NCI-H2107 (cell line): ENCODE measurements at places on chromosomes 7 and 10.

DNA sequence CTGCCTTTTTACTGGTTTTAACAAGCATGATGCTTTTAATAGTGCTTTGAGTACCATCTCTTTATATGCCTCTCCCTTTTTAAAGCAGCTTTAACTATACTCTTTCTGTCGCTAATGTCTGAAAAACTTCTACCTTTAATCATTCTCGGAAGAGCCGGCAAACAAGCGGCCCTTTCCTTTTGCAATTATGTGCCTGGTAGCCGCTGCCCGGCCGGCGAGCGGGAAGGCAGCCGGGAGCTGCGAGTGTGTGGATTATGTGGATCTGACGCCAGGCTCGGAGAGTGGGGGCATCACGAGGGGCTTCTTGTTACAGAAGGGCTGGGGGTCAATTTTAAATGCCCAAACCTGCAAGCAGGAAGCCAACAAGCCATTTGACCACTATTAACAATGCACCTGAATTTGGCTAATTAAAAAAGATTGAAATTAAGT, 120.9 kb downstream of the BUB3 start:
- no peak for DNase-seq

GRCh38 chr7:4880218-4880617, 3.3 kb downstream of the RADIL start:
- no peak for DNase-seq

- no peak for DNase-seq
These were observed 7.5 kb upstream of the SMNDC1 start for GRCh38 chr10:110312206-110312605.

DNA sequence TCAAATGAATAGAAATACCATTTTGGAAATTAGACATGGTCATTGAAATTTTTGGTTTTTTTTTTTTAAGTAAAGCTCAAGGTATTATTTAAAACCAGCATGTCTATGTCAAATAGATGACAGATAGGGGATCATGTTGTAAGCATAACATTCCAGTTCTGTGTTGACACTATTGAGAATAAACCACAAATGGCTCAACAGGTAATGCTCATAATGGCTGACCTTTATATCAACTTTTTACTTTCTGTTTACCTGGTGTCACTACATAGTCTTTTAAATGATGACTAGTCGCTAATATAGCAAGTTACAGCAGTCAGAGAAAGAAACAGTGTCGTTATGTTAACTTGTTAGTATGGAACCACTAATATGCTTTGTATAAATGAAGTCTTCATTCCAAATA, 616.0 kb downstream of the GATA3 start:
- DNase-seq: no peak

DNA sequence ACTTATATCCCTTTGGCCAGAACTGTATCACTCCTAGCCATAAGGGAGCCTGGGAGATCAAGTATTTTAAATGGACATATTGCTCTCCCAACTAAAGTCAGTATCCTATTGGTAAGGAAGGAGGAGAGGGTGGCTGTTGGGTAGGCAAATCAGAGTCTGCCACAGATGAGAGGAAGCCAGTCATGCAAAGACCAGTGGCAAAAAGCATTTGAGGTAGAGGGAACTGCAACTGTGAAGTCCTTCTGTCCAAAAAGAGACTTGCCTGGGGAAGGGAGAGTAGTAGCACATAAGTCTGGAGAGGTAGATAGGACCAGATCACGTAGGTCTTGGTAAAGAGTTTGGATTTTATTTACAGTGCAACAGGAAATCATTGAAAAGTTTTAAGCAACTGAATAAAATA, 8.8 kb upstream of the CCNJ start:
- DNase-seq: no peak

GRCh38 chr7:155815332-155816191, 3.3 kb upstream of the SHH start:
- DNase-seq: no peak

- DNase-seq: no peak
These were observed 48.9 kb downstream of the ZCCHC24 start for GRCh38 chr10:79396520-79396919.

DNA sequence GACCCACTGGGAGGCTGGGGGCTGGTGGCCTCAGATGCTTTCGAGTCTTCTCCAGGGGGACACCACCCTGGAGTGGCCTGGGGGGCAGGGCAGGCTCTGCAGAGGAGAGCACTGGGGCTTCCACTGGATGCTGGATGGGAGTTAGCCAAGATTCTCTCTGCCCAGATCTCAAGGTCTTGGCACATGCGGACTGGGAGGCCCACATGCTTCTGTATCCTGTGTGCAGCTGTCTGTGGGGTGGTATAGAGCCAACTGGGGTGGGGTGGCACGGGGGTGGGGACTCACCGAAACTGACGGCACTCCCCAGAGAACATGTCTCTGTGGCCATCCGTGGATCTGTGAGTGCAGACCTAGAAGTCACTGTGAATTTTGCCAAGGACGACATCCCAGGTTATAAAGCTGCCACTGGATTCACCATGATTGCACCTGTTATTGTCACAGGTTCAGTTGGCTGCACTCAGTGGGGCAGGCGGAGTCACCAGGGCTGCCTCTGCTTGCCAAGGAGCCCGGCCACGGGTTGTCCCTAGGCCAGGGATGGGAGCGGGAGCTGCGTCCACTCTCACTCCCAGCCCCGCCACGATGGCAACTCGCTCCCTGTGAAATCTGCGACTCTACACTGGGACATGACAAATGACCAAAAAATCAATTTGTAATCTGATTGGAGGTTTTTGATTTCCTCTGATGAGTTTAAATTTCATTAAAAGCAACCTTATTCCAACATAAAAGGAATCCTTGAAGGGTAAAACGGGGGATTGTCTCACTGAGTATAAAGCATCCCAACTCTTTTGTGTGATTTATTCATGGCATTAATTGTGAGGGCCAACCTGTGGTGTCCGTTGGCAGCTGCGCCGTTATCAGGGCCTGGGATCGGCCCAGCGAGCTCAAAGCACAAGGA, 131.3 kb downstream of the EBF3 start:
- DNase-seq: no peak

- DNase-seq: no peak
These were observed 595.9 kb downstream of the KCNMA1 start for GRCh38 chr10:77041636-77042258.

GRCh38 chr7:18499407-18500177, 4.0 kb downstream of the HDAC9 start:
- DNase-seq: no peak

DNA sequence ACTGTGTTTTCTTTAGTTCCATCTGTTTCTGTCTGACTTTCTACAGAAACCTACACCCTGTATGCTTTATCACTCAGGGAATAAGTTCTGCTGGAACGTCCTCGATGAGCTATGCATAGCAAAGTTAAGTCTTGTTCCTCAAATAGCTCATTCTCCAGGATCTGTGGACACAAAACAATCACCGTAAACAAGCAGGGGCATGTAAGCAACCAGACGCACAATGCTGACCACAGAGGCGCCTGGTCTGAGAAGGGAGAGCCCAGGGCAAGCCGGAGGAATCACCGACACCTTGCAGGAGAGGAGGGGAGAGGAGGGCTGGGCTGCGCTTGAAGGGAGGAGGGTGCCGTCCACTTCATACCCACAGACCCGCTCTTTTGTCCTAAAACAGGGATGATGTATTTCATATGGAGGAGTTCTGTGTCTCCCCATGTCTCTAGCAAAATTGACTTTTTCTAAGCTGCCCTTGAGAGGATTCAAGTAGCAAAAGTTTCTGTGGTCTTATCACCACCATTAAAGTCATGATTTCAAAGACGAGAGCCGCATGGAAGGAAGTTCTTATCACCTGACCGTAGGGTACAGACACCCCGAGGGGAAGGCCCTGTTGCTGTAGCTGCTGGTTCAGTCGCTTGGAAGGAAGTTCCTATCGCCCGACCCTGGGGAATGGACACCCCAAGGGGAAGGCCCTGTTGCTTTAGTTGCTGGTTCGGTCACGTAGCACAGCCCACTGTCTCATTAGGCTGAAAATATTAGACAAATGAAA, 14.3 kb downstream of the CALML3 start:
- DNase-seq: no peak

DNA sequence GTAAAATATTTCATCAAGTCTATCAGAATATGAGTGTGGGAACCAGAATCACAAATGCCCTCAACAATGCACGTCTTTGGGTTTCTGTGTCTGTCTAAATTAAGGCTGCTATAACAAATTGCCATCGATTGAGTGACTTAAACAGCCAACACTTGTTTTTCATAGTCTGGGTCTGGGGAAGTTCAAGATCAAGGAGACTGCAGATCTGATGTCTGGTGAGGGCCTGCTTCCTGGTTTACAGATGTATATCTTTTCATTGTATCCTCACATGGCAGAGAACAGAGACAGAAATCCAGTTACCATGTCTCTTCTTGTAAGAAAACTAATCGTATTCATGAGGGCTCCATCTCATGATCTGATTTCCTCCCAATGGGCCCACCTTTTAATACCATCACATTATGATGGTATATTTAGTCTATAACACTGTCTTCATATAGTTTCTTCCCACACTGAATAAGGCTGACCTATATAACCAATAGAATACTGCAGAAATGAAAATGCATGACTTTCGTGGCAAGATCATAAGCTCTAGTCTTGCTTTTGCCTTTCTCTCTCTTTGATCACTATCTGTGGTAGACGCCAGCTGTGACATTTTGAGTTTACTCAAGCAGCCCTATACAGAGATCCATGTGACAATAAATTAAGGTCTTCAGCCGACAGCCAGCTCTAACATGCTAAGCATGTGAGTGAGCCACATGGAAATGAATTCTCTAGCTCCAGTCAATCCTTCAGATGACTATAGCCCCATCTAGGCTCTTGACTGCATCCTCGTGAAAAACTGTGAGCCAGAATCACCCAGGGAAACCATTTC, 51.9 kb downstream of the THSD7A start:
- DNase-seq: no peak

GRCh38 chr7:115827305-115828045, 203.1 kb downstream of the TFEC start:
- DNase-seq: no peak

GRCh38 chr10:6518791-6519429, 61.2 kb downstream of the PRKCQ start:
- DNase-seq: no peak

- no peak for DNase-seq
These were observed 47.2 kb downstream of the MALSU1 start for GRCh38 chr7:23346316-23346715.

DNA sequence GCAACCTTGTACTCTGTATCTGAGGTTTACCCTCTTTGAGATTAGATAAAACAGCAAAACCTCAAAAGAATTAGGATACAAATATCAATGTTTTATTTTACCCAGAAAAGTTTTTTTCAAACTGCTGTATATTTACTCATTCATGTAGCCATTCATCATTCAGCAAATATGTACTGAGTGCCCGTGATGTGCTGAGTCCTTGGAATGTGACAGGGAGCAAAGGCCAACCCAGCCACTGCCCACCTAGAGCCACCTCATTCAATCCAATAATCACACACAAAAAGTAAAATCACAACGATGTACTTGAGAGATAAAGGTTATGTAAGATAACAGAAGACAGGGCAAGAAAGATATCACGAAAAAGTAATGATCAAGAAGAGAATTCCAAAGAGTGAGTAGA, 187.4 kb downstream of the CDCA7L start:
- DNase-seq: no peak

DNA sequence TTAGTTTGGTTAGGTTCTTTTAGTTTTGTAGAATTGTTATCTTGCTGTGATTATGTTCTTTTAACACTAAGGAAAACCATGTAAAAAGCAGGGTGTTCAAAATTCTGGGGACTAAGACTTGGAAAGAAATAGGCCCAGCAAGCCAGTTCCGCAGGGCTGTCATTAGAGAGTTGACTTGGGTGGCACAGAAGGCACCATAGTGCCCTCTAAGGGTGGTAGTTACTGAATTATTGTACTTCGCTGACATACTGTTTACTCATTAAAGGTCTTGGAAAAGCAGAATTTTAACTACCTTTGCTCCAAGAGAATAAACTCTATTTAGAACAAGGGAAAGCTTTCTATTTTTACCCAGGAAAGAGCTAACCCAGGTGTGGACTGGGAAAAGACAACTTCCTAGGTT, 86.5 kb downstream of the OTUD1 start:
- no peak for DNase-seq

- DNase-seq: no peak
These were observed 72.0 kb upstream of the TES start for GRCh38 chr7:116138202-116138801.

DNA sequence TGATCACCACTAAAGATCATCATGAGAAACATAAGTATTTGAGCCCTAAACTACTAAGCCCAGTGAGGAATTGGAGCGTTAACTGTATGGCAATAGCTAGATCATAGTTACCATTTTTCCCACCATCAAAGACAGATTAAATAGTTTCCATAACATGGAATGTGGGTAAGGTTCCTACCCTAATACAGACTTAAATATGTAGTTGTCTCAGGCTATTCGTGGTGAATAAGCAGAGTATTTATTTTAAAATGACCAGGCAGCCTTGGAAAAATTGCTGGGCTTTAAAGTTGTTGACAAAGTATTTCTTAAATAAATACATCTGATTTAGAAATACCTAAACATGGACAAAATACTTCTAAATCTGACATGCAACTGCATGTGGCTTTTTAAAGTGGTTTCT, 106.8 kb downstream of the NT5C2 start:
- no peak for DNase-seq

GRCh38 chr7:8117195-8117594, 144.8 kb downstream of the ICA1 start:
- no peak for DNase-seq

- DNase-seq: no peak
These were observed 574.5 kb downstream of the ZWINT start for GRCh38 chr10:55786461-55787050.

DNA sequence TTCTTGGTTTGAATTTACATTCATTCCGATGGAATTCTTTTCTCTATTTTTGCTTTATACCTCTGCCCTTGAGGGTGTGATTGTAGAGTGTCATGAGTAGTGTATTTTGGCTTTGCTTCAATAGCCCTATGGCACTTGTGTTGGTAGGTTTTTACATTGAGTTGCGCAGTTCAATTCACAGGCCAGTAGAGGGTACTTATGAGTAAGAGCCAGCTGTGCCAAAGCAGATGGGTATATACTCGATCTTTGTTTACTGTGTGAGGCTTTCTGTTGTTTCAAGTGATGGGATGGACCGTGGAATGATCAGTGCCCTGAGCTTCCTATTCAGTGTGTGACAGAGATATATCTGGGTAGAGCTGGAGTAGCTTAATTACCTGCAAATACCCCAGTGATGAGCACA, 4.3 kb upstream of the AKR1C3 start:
- DNase-seq: no peak

DNA sequence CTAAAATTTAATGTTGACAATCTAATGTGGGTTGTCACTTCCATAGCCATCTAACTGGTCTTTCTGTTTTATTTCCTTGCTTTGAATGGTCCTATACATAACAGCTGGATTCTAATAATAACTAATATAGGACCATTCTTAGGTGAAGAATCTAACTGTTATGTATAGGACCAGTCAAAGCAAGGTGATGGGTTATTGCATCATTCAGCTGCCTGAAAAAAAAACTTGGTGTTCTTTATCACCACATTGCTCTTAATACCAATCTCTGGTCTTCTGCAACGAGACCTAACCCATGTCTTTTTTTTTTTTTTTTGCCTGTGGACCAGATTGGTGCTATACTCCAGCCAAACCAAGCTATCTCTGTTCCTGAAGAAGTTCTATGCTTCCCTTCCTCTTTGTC, 45.7 kb upstream of the SLC39A12 start:
- DNase-seq: no peak

GRCh38 chr10:34022195-34022594, 687.7 kb upstream of the NRP1 start:
- DNase-seq: no peak

GRCh38 chr10:115092258-115092554, 959 bp upstream of the ATRNL1 start:
- DNase-seq: no peak
